ENCODE measurements at places on chromosomes 11 and 22. TPM values are rescaled to one million over a fixed set of nuclear protein-coding genes. Genes with fewer than 3 reads are reported as not detected.
A peak's percentile ranks its signal among the peaks of the same experiment; 100 is the strongest.

DNA sequence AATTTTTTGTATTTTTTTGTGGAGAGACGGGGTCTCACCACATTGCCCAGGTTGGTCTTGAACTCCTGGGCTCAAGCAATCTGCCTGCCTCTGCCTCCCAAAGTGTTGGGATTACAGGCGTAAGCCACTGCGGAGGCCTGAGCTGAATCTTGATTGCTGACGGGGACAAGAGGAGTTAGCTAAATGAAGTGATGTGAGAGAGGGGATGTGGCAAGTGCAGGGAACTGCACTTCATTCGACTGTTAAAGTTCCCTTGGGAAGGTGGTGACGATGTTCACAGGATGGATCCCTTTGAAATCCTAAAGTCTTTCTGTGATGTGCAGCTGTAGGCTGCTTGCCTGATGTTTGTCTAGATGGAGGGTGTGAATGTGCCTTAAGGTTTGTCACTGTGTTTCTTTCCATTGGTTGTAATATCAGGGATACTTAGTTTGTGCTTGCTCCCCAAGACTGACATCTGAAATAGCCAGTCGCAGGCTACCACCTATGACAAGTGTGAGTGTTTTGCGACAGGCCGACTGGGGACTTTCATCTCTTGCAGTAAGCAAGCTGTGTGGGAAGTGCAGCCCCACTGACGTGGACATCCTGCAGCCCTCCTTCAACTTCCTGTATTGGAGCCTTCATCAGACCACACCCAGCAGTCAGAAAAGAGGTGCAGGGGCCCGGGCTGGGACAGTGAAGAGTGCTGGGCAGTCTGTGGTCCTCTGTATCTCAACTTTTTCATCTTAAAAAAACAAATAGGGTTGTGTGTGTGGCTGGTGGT, 19.6 kb upstream of the CCDC134 start:
- peak; percentile 68 for ATAC-seq

GRCh38 chr11:75938543-75938942, 123.5 kb downstream of the UVRAG start:
- ATAC-seq: no peak

GRK3 gene
- total RNA-seq: 7.5 TPM

NAV2 gene
- 17.0 TPM for total RNA-seq

SLC6A5 gene
- total RNA-seq: not detected

Measured in esophagus mucosa (tissue), 1 donor.